ENCODE measurements at places on chromosomes 5 and 9. TPM values are rescaled to one million over a fixed set of nuclear protein-coding genes. Genes with fewer than 3 reads are reported as not detected.

The CDK7 gene
- total RNA-seq, result 60.3 TPM

The CDH9 gene
- not detected for total RNA-seq

The ZBTB34 gene
- total RNA-seq, result 2.5 TPM

The CCL27 gene
- total RNA-seq, result 0.58 TPM

The TEK gene
- 2.3 TPM for total RNA-seq

The INSL4 gene
- total RNA-seq, result not detected

The UNC13B gene
- total RNA-seq, result 15.8 TPM

The CNTLN gene
- total RNA-seq, result 4.3 TPM

The PRDM12 gene
- not detected for total RNA-seq

The ABLIM3 gene
- total RNA-seq, result 47.0 TPM

The ARHGEF39 gene
- 4.1 TPM for total RNA-seq

The TAF11L5 gene
- not detected for total RNA-seq

The SPATA31E1 gene
- total RNA-seq, result under 0.01 TPM

The SLC6A7 gene
- not detected for total RNA-seq

The TAF11L8 gene
- not detected for total RNA-seq

The HBEGF gene
- 16.7 TPM for total RNA-seq

The GALT gene
- total RNA-seq, result 19.0 TPM

The BARHL1 gene
- total RNA-seq, result not detected

Data from myometrial cell (primary cell).